ENCODE measurements at places on chromosomes 7 and 10.

DNA sequence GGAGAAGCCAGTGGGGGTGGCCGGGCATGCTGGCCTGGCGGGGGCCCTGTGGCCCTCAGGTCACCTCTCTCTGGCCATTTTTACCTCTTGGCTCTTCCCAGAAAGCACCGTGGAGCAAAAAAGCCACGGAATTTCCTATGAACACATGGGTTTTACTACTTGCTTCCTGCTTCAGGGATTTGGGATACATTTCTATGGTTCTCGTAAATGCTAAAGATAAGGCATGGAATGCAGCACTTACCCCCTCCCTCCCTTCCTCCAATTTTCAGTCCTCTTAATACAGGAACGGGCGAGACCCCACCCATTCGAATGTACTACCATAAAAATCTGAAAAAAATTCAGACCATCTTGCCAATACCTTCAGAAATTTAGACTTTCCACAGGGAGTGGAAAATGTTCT lies 279.7 kb downstream of the ARHGAP12 start:
- no peak for DNase-seq

DNA sequence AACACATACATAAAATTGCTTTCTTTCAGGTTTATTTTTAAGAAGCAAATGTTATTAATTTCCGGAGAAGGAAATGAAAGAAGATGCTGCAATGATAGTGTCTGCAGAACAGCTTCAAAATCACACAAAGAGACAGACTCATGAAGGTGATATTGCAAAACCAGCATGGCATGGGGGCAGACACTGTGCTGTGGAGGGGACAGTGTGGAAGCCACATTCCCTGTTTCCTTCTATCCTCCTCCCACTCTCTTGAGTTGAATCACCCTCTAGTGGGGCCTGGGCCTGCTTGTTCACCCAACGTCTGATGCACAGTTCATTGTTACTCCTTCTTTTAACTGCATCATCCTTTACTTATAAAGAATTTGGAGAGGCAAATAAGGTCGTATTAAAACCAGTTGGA lies 104.0 kb upstream of the INSIG1 start:
- no peak for DNase-seq

DNA sequence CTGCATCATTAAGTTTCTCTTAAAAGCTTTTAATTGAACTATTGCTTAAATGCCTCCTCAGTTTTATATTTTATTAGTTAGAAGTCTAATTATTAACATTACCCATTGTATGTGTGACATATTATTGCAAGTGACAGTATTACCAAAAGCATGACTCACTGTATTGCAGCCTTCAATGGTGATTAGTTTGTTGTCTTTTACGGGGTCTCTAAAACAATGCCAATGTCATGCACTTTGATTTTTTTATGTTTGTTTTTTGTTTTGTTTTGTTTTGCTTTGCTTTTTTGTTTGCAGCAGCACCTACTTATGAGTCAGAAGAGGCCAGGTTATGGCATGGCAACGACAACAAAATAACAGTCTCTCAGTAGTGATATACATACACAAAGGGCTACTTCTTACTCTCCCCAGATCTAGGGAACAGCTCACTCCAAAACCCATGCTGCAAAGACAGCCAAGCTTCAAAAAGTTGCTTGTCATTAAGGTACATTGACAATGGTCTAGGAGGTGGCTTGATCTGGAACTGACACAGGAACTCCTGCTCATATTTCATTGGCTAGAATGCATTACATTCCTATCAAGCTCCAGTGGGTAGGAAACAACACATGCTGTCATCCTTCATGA lies 293.7 kb upstream of the POM121L12 start:
- DNase-seq = no peak

DNA sequence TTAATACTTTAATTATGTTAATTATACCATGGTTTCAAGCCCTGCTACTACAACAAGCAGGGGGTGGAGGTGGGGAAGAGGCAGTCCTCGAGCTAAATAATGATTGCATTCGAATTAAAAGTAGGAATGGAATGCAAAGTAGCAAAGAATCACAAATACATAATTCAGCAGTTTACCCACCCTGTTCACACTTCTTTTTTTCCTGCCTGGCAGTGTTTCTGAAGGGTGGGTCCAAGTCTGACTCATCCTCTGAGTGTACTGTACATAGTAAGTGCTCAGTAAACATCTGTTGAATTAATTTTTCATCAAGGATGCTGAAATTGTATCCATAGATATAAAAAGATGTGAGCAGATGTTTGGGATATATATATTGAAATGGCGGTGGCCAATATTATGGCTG lies 778.8 kb downstream of the LRMDA start:
- no peak for DNase-seq

GRCh38 chr7:7719236-7719635 lies 829 bp upstream of the RPA3 start:
- DNase-seq = peak; percentile 69

- no peak for DNase-seq
Observed at GRCh38 chr10:34168439-34168838, 646.7 kb downstream of the PARD3 start.

DNA sequence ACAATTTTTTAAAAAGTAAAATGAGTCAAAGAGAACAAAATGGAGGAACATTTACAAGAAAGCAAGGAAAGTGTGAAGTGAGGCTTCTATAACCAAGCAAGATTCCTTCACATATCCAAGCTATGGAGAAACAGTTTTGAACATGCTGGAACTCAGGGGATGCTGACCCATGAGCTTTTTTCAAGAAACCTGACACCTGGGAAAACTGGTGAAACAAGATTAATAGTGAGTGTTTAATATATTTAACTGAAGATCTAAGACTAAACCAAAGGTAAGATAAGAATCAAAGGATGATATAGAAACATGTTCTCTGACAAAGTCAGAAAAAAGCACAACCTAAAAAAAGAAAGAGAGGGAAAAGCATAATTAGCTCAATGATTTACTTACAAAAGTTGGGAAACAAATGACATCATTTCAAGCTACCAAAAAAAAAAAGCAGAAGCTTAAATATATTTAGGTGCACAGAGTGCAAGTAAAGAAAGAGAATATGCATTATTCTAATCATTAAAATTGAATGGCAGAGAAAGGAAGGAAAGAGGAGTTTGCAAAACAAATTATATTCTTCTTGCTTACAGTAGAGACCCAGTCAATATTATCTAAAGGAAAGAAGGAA lies 24.9 kb downstream of the C7orf25 start:
- DNase-seq = no peak

DNA sequence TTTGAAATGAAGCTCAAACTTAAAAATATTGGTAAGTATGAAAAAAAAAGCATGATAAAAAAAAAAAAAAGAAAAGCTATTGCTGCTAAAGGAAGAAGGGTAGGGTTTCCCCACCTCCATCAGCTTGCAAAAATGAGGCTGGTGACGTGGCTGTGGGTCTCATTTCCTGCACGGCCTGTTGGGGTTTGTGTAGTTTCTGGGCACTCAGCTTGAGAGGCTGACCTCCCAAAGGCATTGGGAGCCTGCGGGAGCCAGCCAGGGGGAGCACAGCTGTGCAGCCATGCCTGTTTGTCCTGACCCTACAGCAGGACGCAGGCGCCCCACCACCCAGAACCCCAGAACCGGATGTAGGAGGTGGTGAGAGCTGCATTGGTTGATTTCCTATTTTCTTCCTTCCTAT lies 48.8 kb upstream of the CARD11 start:
- DNase-seq = no peak

Measured in H54 (cell line).